ENCODE measurements at places on chromosomes 1 and 21.

DNA sequence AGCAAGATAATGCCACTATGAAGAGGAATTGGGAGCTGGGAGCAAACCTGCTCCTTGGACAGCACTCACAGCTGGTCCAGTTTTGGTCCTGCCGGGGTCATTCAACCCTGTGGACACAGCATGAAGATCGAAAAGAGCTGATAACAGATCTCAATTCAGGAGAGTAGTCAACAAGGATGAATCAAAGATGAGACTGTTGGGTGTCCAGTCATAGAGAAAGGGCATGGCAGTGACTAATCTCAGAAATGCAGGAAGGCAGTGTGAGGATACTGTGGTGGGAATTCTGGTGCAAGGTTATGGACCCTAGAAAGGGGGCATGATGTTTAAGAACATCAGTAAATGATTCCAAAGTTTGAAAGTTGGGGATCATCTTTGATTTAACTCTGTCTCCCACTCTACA, 261.4 kb upstream of the ZP4 start:
- no peak for DNase-seq

- peak; percentile 52 for DNase-seq
Measured at GRCh38 chr1:21289700-21290545, at the start of gene ECE1. Gene ECE1 (minus strand): TSS chr1:21290463. CDS start chr1:21290414, 49 bp downstream.

DNA sequence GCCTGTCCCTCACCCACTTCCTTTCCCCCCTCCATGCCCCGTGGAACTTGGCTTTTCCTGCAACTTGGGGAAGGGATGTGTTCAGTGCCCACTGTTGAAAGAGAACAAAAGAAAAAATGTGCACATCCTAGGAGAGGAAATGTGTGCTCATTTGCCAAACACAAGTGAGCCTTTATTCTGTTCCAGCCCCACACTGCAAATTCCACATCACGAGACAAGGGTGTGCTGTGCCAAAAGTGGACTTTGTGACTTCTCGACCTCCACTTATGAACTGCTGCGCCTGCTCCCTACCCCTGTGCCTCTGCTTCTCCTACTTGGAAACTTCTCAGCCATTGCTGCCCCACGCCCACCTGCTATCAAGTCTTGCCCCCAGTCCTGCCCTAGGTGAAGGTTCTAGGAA, 97.0 kb upstream of the GRIK3 start:
- no peak for DNase-seq

DNA sequence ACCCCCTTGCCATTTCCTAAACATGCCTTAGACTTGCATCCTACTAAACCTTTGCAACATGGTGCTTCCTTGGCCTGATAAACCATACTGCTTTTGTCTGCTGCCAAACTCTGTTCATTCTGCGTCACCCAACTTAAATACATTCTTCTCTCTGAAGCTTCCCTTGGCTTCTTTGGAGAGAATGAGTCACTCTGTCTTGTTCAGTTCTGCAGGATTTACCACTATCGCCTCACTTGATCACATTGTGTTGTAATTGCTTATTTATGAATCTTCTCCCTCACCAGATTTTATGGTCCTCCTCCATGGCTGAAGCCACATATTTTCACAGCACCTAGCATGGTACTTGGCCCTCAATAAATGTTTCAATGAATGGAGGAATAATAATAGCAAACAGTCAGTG, 21.7 kb upstream of the TUT4 start:
- no peak for DNase-seq

GRCh38 chr1:224502459-224503160, 68.0 kb upstream of the WDR26 start:
- DNase-seq = no peak

- no peak for DNase-seq
Measured at GRCh38 chr1:48810740-48811139, 34.0 kb upstream of the BEND5 start.

- no peak for DNase-seq
Measured at GRCh38 chr1:184635980-184636431, 118.7 kb downstream of the EDEM3 start.

GRCh38 chr1:185823467-185823866, 89.3 kb downstream of the HMCN1 start:
- no peak for DNase-seq

GRCh38 chr1:243595527-243596210, 254.4 kb downstream of the AKT3 start:
- DNase-seq = no peak

GRCh38 chr1:207497941-207498340, 2.0 kb downstream of the CR1 start:
- DNase-seq = no peak

DNA sequence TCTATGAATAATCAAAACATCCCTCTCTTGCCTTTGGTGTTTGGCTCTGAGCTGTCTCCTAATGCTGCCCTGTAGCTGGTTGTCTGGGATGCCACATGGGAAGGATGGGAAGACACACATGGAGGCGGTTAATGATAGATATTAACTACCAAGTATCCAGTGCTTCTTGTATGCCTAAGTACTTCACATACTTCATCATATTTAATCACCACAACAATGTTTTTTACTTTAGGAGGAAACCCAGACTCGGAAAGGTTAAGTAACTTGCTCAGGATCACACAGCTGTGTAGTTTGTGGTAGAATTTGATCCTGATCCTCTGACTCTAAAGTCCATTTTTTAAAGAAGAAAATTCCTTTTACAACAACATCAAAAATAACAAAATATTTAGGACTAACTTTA, 88.0 kb downstream of the HHAT start:
- no peak for DNase-seq

- no peak for DNase-seq
Measured at GRCh38 chr21:45993210-45994085, 11.9 kb downstream of the COL6A1 start.

DNA sequence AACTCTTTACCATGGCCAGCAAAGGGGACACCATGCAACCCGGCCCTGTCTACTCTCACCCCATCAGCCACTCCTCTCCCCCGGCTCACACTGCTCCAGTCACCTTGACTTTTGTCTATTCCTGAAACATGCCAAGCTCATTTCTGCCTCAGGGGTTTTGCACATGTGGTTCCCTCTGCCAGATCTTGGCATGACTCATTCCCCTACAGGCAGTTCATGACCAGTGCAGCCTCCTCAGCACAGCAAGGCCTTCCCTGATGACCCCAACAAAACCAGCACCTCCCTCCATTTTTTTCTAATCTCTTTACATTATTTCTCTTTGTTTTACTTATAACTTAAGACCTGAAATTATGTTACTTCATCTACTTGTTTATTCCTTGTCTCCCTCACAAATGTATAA, 58.6 kb upstream of the GJB5 start:
- no peak for DNase-seq

GRCh38 chr1:6180268-6180706, at the start of gene CHD5:
Gene CHD5 (minus strand): TSS chr1:6180321. CDS start chr1:6180023, 298 bp downstream.
- no peak for DNase-seq

DNA sequence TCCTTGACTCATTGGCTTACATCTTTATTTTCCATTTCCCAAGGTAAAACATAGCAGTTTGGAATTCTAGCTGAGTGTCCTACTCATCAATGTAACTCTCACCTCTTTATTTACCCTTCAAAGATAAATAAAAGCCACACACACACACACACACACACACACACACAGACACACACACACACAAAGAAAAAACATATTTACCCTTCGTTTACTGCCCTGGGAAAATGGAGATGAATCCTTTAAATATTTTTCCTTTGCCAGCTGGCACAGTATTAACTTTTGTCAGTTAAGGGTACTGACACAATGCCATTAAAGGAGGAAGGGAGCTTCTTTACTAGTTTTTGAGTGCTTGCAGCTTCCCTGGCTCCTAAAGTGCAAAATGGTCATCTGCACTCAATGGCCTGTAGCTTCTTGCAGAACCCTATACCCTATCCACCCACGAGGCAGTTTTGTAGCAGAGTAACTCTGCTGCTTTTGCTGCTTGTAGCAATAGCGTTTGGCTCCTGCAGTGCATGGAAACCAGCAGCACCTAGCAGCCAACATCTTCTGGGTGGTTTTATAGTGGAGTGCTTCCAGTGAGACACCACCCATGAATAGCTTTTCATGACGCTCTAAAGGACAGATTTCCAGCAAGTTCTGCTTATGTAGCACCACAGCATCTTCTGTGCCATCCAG, 103.7 kb downstream of the HS2ST1 start:
- no peak for DNase-seq

GRCh38 chr1:228785366-228786330, 50.4 kb downstream of the RHOU start:
- DNase-seq = no peak

GRCh38 chr1:30258876-30259275, 464.5 kb downstream of the MATN1 start:
- DNase-seq = no peak

DNA sequence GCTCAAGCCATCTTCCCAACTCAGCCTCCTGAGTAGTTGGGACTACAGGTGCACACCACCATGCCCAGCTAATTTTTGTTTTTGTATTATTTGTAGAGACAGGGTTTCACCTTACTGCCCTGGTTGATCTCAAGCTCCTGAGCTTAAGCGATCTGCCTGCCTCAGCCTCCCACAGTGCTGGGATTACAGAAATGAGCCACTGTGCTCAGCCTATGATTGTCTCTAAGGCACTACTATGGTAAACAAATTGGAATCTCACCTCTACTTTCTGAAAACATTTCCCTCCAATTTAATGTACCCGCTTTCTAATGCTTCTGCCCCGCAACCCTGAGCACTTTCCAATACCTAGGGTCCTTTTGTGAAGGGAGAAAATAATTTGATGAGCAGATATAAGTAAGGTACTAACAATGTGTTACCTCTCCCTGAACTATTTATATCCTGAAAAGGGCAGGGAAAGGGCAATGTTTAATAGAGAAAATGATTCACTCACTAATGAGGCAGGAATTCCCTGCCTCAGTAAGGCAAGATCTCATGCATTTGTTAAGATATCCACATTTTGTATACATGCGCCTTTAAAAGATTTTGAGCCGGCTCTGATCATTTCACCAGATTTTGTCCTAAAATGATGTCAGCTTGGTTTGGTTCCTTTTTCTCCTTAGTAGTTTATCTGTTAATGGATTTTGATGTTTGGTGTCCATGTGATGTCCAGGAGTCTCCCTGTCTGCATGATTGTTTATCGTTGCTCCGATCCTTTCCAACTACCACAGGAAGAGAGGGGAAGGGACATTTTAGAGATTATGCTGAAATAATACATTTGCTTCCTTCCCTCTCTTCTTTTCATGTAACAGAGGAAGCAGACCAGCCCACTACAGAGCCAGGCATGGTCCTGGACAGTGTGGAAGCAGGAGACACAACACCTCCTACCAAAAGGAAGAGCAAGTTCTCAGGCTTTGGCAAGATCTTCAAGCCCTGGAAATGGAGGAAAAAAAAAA, 47.3 kb upstream of the RCC1 start:
- DNase-seq = no peak

DNA sequence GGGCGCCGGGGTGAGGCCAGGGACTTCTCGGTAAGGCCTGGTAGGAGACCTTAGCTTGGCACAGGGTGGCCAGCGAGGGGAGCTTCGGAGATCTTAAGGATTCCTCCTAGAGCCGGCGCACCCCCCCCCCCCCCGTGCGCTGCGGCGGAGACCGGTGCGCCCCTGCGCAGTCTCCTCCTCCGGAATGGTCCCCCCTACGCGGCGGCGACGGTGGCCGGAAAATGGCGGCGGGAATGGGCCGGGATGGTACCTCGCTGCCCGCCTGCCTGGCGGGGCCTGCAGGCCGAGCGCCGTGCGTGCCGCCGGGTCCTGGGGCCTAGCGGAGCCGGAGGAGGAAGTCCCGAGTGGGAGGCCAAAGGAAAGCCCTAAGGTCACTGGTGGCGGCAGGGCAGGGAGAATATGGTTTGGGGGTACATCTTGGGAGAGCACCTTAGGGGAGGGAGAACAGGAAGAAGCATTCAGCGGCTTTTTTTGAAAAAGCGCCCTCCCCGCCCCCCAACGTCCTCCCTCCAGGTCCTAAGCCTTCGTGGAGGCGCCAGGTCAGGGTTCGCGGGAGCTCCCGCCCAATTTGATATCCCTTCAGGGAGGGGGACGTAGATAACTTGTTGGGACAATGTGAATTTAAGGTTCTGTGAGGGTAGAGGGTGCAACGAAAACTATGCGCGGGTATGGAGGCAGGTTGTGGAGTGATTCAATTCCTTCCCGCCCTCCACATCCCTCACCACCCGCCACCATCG, 429 bp downstream of the SRRM1 start:
- no peak for DNase-seq

- no peak for DNase-seq
Measured at GRCh38 chr1:58583496-58583895, 6.4 kb upstream of the TACSTD2 start.

- DNase-seq = no peak
Measured at GRCh38 chr1:182608845-182609610, 4.8 kb upstream of the RGS16 start.

GRCh38 chr1:208757846-208758245, 513.7 kb upstream of the PLXNA2 start:
- no peak for DNase-seq

DNA sequence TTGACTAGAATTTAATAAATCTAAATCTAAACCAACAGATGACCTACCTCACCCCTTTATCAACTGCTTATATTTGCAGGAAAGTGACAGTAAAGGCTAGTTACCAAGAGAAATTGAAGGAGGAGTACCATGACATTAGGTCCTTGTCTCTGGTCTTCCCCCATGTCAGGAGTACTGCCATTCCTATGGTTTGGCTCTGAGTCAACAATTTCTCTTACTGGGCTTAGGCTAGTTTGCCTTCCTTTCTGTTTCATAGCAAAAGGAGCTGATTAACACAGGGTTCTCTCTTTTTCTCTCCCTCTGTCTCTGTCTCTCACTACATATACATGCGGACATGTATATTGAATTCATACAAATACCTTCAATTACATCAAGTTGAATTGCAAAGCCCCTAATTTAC, 579.9 kb downstream of the DPYD start:
- DNase-seq = no peak

- no peak for DNase-seq
Measured at GRCh38 chr1:38285807-38286530, 239.4 kb upstream of the POU3F1 start.

- no peak for DNase-seq
Measured at GRCh38 chr1:167502719-167503462, 15.4 kb downstream of the CD247 start.

GRCh38 chr1:190479050-190479397, 1.4 kb upstream of the BRINP3 start:
- DNase-seq = no peak

DNA sequence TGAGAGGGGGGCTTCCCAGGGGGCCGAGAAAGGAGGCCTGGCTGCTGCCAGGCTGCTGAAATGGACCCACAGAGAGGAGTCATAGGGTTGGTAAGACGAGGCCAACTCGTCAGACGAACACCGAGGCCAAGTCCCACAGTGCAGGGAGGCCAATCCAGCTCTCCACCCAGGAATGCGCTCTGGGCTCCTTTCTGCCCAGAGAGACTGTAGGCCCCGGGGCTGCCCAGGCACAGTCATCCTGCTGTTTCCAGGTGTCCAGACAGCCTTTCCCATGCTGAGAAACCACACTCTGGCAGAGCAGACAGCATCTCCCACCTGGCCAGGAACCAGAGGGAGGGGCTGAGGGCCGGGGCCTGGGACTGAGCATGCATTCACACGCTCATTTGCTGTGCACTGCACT, 26.7 kb upstream of the RSPO1 start:
- DNase-seq = no peak

GRCh38 chr1:67105508-67105907, 29.3 kb downstream of the C1orf141 start:
- no peak for DNase-seq
